ENCODE measurements at places on chromosomes 3 and 15. TPM values are rescaled to one million over a fixed set of nuclear protein-coding genes. Genes with fewer than 3 reads are reported as not detected.
A peak's percentile ranks its signal among the peaks of the same experiment; 100 is the strongest.

- peak; percentile 52 for DNase-seq
These were observed 773.4 kb downstream of the ROBO1 start for GRCh38 chr3:78994174-78995027.

- no peak for DNase-seq
These were observed 75.8 kb upstream of the MB21D2 start for GRCh38 chr3:192993411-192993810.

SMCO1 gene
- not detected for polyA plus RNA-seq

GRCh38 chr15:82647045-82647834 is at the start of gene CPEB1:
CPEB1 (minus strand) TSS chr15:82647363; CDS start chr15:82628459, 18,904 bp downstream.
- DNase-seq: no peak

- DNase-seq: no peak
These were observed 82.4 kb downstream of the RTP4 start for GRCh38 chr3:187450431-187451190.

DNA sequence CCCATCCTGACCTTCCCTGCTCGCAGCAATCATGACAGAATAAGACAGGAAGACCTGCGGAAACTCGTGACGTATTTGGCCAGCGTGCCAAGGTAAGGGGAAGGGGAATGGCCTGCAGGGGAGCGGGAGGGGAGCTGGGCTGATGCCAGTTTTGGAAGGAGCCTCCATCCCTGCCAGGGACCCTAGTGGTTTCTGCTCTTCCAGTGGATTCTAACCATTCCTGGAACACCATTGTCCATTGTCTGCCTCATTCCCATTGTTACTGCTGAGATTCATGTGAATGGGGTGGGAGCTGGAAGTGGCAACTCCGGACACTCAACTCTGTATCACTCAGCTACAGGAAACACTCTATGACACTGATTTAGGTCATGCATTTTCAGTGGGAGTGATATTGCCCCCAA is 242.9 kb upstream of the ROPN1 start:
- DNase-seq: no peak

TTLL13 gene
- not detected for polyA plus RNA-seq

GRCh38 chr15:54273928-54274327 is 295.7 kb downstream of the UNC13C start:
- DNase-seq: no peak

ARL14 gene
- not detected for polyA plus RNA-seq

RAD51 gene
- 17.3 TPM for polyA plus RNA-seq

FGF12 gene
- polyA plus RNA-seq: 7.3 TPM

GPR15 gene
- not detected for polyA plus RNA-seq

- no peak for DNase-seq
These were observed 159.0 kb upstream of the KCNH8 start for GRCh38 chr3:18989237-18989795.

DNA sequence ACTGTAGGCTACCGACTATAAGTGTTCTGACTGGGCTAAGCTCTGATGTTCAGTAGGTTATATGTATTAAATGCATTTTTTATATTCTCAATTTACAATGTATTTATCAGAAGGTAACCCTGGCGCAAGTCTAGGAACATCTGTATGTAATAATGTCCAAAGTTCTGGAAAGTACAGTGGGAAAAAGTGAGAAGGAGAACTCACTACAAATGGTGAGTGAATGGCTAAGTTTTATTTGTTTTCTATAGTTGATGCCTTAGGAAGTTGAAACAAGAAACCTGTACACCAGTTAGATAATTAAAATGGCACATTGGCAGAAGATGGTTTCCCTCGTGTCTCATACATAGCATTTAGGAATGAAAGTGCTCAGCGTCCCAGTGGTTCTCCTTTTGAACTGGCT is 333.4 kb upstream of the THRB start:
- DNase-seq: no peak

DNA sequence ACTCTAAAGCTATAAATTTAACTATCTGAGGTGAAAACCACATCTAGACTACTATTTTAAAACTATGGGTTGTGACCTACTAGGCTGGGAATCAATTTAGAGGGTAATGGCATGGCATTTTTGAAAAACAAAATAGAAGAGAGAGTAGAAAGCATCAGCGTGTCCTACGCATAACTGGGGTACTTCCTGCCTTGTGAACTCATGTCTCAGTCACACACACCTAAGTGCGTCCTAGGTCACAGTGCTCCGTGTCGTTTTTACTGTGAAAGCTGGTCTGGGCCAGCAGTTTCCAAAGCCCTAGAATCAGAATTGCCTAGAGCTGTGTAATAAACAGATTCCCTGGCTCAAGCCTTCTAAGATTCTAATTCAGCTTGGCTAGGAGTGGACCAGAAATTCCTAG is 32.3 kb downstream of the RFT1 start:
- no peak for DNase-seq

SLC6A20 gene
- 0.20 TPM for polyA plus RNA-seq

GRCh38 chr15:40329804-40330203 is 6.3 kb downstream of the INAFM2 start:
- DNase-seq: no peak

CLRN1 gene
- polyA plus RNA-seq: not detected

DNA sequence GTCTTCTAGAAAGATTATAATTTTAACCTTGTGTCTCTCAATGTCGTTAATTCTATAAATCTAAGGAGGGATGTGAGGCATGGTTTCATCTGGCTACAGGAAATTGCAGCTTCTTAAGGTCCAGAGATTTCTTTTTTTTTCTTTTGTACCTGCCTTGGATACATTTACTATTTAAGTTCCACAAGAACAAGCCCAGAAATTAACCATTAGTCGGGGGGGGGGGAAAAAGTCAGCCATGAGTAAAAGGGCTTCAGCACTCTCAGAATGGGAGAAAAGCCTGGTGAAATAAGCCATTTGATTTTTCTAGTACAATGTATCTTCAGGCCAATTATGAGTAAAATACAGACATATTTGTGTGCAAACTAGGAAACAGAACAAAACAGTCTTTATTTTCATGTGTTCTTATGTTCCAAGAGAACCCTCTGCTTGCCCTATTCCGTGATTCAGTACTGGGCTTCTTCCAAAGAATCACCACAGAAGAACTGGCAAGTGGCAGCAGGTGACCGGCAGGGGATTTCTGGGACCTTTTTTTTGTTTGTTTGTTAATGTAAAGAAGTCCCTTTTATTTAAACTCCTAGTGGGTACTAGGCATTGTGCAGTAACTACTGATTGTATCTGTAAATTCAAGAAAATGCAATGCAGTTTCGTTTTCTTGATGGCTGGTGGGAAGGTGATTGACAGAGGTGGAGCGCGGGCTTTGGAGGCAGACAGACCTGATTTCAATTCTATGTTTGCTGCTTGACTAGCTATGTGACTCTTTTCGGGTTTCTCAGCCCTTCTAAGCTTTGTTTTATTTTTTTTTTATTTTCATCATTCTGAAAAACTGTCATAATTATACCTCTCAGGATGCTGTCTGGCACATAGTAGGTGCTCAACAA is 82.5 kb downstream of the PEX5L start:
- no peak for DNase-seq

ITIH4 gene
- 10.2 TPM for polyA plus RNA-seq

DNAJC17 gene
- 35.0 TPM for polyA plus RNA-seq
